Activated CD4-positive, alpha-beta T cell treated with anti-CD3 and anti-CD28 coated beads, Interleukin-2, amount 10 ng/mL, durations not matched to agents 24 days and 14 days (primary cell): ENCODE measurements at places on chromosomes 11 and 22.

- DNase-seq = no peak
Observed at GRCh38 chr11:55726715-55727324, 46.4 kb upstream of the OR5D13 start.

DNA sequence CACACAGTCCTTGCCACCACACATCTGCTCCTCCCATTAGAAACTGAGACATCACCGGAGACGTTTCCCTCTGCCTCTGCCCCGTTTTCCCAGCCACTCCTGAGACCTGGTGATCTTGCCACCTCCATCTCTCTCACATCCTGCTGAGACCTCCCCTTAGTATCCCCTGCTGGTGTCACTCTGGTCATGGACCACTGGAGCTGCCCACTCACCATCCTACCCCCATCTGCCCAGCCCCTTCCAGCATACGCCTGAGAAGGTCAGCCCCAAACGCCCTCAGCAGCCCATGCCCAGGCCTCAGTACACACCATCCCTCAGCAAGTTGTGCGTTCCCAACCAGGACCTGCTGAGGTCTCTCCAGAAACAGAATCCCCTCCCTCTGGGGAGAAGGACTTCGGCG is 64.3 kb downstream of the SHANK2 start:
- no peak for DNase-seq

- DNase-seq = no peak
Observed at GRCh38 chr11:10519630-10520029, 21.4 kb downstream of the RNF141 start.

- DNase-seq = peak; percentile 93
Observed at GRCh38 chr11:66371627-66372415, at the start of gene SLC29A2. TSS of gene SLC29A2 (minus strand) at chr11:66371760. CDS start at chr11:66371591, 169 bp downstream.

DNA sequence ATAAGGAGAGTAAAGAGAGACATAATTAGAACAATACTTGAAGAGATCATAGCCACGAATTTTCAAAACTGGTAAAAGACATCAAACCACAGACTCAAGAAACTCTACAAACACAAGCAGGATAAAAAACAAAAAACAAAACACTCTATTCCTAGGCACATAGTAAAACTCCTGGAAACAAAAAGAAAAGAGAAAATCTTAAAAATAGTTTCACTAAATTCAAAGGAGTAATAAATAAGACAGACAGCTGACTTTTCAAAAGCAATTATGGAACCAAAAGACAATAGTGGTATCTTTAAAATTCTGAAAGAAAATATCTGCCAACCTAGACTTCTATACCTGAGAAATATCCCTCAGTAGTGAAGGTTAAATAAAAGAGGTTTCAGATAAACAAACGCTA is 9.2 kb upstream of the NARS2 start:
- no peak for DNase-seq

DNA sequence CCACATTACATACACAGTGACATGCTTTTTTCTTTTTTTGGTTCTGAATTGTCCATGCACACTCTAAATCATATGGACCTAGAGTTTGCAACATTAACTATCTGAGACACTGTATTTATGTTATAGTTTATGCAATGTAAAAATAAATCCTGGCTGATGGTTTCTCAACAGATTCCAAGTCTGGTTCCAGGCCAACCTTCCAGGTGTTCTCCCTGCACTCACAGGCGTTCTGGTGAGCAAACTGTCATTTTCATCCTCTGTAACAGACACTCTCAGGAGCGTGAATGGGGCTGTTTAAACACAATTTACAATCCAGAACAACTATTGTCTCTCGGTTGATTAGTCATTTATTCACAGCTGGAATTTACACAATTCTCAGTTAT is 36.5 kb upstream of the ANKK1 start:
- DNase-seq = no peak

- peak; percentile 76 for DNase-seq
Observed at GRCh38 chr11:131691181-131692041, 321.0 kb downstream of the NTM start.

- no peak for DNase-seq
Observed at GRCh38 chr11:123301013-123301591, 106.1 kb upstream of the CLMP start.

DNA sequence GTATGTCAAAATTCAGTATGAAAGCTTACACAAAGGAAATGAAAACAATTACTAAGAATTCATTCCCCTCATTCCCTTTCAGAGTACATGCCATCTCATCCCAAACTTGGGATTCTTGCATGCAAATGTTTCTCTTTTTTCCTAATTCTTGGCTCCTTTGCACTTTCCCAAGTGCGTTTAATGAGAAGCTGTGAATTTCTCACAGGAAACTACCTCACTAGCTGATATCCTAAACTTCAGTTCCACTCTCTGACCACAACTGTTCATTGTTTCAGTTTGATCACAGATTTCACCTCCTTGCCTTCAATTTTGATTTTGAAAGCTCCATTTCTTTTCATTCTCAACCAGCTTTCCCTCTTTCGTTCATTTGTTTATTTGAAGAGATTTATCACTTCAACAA is 5.9 kb upstream of the ARL14EP start:
- no peak for DNase-seq
